ENCODE measurements at places on chromosomes 2 and 18. TPM values are rescaled to one million over a fixed set of nuclear protein-coding genes. Genes with fewer than 3 reads are reported as not detected.

DNA sequence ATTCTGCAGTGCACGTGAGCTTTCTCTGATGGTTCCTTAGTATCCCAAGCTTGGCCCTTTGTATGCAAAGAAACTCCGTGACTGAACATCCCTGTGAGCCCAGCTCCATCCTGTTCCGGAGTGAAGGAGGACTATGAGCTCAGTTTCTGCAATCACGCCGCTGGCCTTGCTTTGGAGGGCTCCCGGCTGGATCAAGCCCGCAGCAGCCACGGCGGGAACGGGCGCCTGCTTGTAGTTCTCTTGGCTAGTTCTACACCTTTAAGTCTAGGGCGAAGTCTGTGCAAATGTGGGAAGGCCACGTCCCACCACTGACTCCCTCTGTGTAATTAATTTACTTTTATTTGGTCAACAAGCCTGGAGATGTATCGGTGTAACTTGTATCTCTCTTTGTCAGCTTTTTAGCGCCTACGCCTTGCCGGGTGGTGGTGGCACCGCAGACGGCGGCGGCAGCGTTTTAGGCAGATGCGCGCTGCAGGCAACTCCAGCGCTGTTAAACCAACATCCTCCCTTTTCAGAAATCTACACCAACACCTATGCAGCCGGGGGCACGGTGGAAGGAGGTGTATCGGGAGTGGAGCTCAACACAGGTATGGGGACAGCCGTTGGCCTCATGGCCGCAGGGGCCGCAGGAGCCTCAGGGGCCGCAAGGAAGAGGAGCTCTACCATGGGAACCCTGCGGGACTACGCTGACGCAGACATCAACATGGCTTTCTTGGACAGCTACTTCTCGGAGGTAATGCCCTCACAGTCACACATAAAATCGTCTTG lies 34.3 kb downstream of the DSG4 start:
- no peak for DNase-seq

- DNase-seq, result no peak
These were observed 274.3 kb upstream of the NRP2 start for GRCh38 chr2:205407984-205408383.

- DNase-seq, result no peak
These were observed 21.0 kb upstream of the TGFA start for GRCh38 chr2:70574618-70575017.

SOX11 gene
- total RNA-seq, result 81.7 TPM

ZNF804A gene
- total RNA-seq, result not detected

TSPYL6 gene
- total RNA-seq, result not detected

MC2R gene
- total RNA-seq, result not detected

Measured in kidney epithelial cell (primary cell).